ENCODE measurements at places on chromosomes 12 and 14.

DNA sequence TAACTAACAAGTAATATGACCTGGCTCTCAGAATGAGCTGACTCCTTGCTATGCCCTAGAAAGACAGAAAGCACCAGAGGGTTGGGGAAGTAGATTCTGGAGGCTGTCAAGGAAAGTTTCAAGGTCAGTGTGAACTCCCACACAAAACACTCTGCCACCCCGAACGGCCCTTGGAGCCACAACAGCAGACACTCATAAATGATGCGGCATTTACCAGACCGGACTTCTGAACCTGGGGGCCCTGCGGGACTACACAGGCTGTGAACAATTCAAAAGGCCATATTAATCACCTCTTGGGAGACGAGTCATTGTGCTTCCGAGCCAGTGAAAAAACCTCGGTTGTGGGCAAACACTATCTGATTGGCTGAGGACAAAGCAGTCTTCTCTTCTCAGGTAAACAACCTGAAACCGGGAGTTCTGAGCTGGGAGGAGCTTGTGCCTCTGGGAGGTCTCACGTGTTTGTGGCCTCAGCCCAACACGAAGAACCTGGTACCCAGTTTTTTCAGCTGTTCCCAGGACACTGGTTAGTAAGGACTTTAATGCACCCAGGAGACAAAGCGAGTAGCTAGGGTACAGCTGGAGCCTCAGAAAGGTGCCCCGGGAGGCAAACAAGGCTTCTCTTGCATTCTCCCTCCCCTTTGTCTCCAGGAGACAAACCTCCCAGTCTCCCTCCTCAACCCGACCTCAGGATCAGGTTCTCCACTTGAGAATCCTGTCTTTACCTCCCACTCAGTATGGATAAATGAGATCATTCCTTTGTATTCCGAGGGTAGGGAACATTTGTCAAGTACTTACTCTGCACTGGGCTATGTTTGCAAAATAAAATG, 35.3 kb downstream of the VWF start:
- peak; percentile 40 for DNase-seq

DNA sequence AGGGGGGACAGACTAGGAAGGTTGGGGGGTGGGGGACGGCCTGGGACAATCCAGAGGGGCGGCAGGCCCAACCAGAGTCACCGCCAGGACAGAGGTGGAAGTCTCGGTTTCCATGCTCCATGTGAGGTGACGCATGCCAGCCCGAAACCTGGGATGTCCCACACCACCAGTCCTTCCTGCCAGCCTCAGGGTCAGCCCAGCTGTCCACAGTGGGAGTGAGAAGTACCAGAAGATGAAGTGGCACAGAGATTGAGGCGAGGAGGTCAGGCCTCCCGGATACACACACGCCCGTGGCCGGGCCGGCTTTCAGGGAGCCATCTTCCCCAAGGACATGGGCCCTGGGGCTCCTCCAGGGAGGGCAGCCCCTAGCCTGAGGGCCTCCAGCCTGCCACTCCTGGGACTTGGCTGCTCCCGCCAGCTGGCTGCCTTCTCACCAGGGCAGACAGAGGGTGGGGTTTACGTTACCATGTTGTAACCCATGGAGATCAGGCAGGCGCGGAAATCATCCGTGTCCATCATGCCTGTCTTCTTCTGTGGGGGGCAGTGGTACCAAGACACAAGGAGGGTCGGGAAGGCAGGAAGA, 85.2 kb upstream of the ZFP36L1 start:
- no peak for DNase-seq

GRCh38 chr12:105262461-105263184, 26.6 kb upstream of the APPL2 start:
- no peak for DNase-seq

DNA sequence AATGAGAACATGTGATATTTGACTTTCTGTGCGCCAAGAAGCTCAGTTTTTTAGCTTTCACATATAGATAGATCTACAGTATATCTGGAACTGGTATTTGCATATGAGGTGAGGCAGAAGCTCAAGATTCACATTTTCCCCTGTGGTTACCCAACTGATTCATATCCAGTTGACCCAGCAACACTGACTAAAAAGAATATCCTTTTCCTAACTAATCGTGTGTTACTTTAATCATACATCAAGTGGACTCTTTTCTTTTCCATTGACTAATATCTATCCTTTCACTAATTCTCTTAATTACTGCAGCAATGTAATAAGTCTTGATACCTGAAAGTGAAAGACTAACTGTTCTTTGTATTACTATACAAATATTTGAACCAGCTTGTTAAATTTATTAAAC, 236.1 kb downstream of the AEBP2 start:
- DNase-seq, result no peak

Data from NCI-H774 (cell line).